ENCODE measurements at places on chromosomes 3 and 15. TPM values are rescaled to one million over a fixed set of nuclear protein-coding genes. Genes with fewer than 3 reads are reported as not detected.

DAZL gene
- not detected for total RNA-seq

C15orf39 gene
- 33.3 TPM for total RNA-seq

SRP14 gene
- total RNA-seq, result 132 TPM

SH3GL3 gene
- total RNA-seq, result 3.4 TPM

DNA sequence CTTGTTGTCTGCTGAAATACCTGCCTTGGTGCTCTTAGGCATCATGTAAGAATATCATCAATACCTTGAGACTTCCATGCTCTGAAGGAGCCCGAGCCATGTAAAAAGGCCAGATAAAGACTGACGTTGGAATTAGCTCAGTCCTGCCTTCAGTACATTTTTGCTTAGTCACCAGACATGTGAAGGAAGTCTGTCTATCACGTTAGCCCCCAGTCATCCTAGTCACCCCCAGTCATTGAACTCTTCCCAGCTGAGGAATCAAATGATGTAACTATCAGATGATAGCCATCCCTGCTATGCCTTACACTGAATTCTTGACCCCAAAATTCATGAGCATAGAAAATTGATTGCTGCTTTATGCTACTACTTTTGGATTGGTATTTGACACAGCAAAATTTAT, 351.2 kb upstream of the SGO1 start:
- no peaks in the 10 kb centered on the region for H3K27me3 ChIP-seq
- H3K27ac ChIP-seq, result no peak overlapping the region
- no peaks in the 10 kb centered on the region for H3K36me3 ChIP-seq
- H3K4me3 ChIP-seq, result no peak overlapping the region

- H3K27me3 ChIP-seq, result no peaks in the 10 kb centered on the region
- H3K4me1 ChIP-seq, result no peaks in the 10 kb centered on the region
- no peak overlapping the region for H3K4me3 ChIP-seq
- no peaks in the 10 kb centered on the region for H3K36me3 ChIP-seq
- H3K27ac ChIP-seq, result no peak overlapping the region
- DNase-seq, result no peak
These were observed 45.1 kb upstream of the AMOTL2 start for GRCh38 chr3:134419214-134419959.

GRCh38 chr15:57018151-57018550, 99.7 kb downstream of the TCF12 start:
- H3K4me3 ChIP-seq, result no peak overlapping the region
- DNase-seq, result no peak
- no peaks in the 10 kb centered on the region for H3K36me3 ChIP-seq
- H3K4me1 ChIP-seq, result no peaks in the 10 kb centered on the region
- no peak overlapping the region for H3K27ac ChIP-seq
- no peaks in the 10 kb centered on the region for H3K27me3 ChIP-seq

DNA sequence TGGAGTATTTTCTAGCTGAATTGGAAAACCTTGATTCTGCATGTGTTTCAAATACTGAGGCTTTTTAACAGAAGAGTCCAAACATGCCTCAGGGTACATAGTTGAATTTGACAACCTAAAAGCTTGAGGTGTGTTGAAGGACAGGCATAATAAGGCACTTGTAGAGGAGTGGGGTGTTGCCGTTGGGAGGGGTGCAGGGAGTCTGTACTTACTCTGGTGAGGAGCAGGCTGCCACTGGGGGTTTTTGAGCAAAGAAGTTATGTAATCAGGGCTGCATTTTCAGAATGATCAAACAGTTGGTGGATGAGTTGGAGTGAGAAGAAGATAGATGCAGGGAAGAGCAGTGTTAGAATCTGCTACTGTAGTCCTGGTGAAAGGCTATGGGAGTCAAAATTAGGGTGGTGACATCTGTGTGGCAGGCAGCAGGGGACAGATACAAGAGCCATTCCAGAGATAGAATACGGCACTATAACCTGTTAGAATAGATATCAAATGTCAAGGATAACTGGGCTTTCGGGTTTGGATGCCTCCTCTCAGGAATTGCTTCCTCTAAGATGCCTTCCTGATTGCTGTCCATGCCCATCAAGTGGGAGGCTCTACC, 161.6 kb downstream of the GHSR start:
- no peak overlapping the region for H3K27ac ChIP-seq
- peaks cover 39% of the 10 kb centered on the region for H3K4me1 ChIP-seq
- DNase-seq, result no peak
- H3K36me3 ChIP-seq, result peaks cover 42% of the 10 kb centered on the region

DNA sequence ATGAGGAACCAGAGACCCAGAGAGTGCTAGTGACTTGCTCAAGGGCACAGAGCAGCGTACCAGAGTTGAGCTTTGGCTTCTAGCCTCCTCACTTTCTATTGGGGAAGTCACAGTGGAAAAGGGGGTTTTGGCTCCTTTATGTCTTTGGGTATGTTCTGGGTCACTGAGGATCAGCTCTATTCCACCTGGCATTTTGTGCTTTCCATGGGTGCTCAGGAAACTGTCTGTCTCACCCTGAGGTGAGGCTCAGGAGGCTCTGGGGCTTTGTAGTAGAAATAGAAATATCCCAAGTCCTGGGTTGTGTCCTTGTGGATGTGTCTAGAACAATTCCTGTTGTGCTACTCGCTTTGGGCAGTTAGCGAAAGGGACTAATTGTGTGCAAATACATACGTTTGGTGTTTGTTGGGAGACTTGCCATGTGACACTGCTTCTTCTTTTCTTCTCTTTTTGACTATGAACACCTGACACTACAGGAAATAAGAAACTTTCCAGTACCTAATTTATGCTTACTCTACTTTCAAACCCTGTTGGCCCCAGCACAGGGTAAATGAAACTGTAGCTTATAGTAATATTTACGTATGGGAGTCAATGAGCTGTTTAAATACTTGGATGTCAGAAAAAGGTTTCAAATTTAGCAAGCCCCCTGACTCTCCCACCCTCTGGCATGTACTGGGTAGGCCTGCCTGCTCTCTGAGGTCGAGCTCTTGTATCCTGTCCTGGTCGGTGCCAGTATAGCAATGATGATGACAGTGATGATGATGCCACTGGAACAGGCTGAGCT, 35.6 kb downstream of the SMAD3 start:
- no peak overlapping the region for H3K4me3 ChIP-seq
- no peaks in the 10 kb centered on the region for H3K27me3 ChIP-seq
- H3K27ac ChIP-seq, result no peak overlapping the region
- no peaks in the 10 kb centered on the region for H3K36me3 ChIP-seq
- H3K4me1 ChIP-seq, result peaks cover 70% of the 10 kb centered on the region

DNA sequence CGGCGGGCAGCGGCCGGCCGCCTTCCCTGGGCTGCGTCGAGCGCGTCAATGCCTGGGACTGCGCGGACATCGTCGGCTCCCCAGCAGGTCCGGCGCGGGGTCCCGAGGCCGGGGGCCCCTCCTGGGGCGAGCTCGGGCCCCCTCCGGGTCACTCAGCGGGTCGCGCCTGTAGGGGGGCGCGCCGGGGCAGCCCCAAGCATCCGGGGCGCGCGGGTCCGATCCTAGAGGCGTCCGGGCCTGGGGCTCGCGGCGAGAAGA, 725 bp downstream of the TLE3 start:
- no peak for DNase-seq
- peaks cover 8% of the 10 kb centered on the region for H3K36me3 ChIP-seq
- H3K27ac ChIP-seq, result peak overlapping the region; percentile 98
- H3K27me3 ChIP-seq, result no peaks in the 10 kb centered on the region
- H3K4me3 ChIP-seq, result peak overlapping the region; percentile 86

- DNase-seq, result no peak
- no peak overlapping the region for H3K4me3 ChIP-seq
- no peaks in the 10 kb centered on the region for H3K36me3 ChIP-seq
These were observed 93.5 kb upstream of the ALDH1A3 start for GRCh38 chr15:100786139-100786531.

DNA sequence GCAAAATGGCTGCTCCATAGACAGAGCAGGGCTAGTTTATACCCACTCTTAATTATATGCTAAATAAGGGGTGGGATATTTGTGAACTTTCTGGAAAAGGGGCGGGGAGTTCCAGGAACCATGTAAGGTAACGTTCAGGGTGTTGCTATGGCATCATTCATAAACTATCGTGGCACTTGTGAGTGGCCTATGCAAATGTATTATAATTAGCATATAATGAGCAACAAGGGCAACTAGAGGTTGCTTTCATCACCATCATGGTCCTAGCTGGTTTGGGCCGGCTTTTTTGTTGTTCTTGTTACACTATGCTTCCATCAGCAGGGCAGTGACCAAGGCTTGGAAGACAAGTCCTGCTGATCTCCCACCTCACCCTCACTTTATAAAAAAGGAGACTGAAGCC, 43.2 kb upstream of the FGD5 start:
- no peak overlapping the region for H3K4me3 ChIP-seq
- H3K4me1 ChIP-seq, result no peaks in the 10 kb centered on the region
- DNase-seq, result no peak

- DNase-seq, result no peak
- no peak overlapping the region for H3K27ac ChIP-seq
- no peaks in the 10 kb centered on the region for H3K27me3 ChIP-seq
- H3K4me1 ChIP-seq, result no peaks in the 10 kb centered on the region
- no peaks in the 10 kb centered on the region for H3K36me3 ChIP-seq
These were observed 259.5 kb downstream of the THRB start for GRCh38 chr3:24235121-24235520.

- DNase-seq, result no peak
- H3K4me1 ChIP-seq, result no peaks in the 10 kb centered on the region
- peak overlapping the region; percentile 15 for H3K27ac ChIP-seq
- H3K4me3 ChIP-seq, result no peak overlapping the region
- no peaks in the 10 kb centered on the region for H3K36me3 ChIP-seq
- H3K27me3 ChIP-seq, result no peaks in the 10 kb centered on the region
These were observed 11.1 kb downstream of the ANKUB1 start for GRCh38 chr3:149781211-149781610.

GRCh38 chr3:149658744-149659497, 1.1 kb upstream of the WWTR1 start:
- no peaks in the 10 kb centered on the region for H3K36me3 ChIP-seq
- H3K4me3 ChIP-seq, result peak overlapping the region; percentile 75
- peak; percentile 81 for DNase-seq
- H3K27ac ChIP-seq, result peak overlapping the region; percentile 96
- H3K27me3 ChIP-seq, result peaks cover 6% of the 10 kb centered on the region

Measured in upper lobe of right lung (tissue), 1 donor.